ENCODE measurements at places on chromosomes 1 and 21.
A peak's percentile ranks its signal among the peaks of the same experiment; 100 is the strongest.

- DNase-seq, result no peak
These were observed 84.5 kb upstream of the GCLM start for GRCh38 chr1:93993731-93994130.

GRCh38 chr1:171113382-171113781, 22.7 kb downstream of the FMO3 start:
- DNase-seq, result no peak

GRCh38 chr21:25887646-25888306, 153.0 kb downstream of the GABPA start:
- no peak for DNase-seq

DNA sequence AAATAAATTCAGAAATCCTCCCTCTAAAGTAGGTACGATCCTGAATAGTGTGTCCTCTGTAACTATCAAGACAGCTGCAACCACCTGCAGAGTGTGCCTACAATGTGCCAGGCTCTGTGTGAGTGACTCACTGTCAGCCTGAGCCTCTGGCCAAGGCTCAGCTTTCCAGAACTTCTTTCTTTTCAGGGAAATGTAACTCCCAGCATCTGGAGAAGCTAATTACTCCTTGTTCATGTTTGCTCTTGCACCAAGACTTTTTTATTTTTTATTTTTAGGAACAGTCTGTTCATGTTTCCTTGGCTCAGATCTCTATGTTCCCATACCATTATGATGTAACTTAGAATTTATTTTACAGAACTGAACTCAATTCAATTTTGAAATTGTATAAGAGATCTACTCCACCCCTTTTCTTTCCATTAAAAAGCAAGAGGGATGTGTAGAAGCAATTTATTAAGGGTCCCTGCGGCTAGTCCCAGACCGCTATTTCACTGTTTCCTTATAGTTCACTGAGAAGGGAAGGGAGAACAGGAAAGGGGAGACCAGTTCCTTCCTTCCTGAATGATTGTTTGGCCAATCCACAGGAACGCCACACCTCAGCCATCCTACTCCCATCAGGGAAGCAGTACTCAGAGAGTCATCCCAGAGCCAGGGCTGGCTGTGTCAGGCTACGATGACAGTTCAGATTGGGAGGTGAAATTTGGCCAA, 112.4 kb upstream of the ZNF648 start:
- DNase-seq, result no peak

DNA sequence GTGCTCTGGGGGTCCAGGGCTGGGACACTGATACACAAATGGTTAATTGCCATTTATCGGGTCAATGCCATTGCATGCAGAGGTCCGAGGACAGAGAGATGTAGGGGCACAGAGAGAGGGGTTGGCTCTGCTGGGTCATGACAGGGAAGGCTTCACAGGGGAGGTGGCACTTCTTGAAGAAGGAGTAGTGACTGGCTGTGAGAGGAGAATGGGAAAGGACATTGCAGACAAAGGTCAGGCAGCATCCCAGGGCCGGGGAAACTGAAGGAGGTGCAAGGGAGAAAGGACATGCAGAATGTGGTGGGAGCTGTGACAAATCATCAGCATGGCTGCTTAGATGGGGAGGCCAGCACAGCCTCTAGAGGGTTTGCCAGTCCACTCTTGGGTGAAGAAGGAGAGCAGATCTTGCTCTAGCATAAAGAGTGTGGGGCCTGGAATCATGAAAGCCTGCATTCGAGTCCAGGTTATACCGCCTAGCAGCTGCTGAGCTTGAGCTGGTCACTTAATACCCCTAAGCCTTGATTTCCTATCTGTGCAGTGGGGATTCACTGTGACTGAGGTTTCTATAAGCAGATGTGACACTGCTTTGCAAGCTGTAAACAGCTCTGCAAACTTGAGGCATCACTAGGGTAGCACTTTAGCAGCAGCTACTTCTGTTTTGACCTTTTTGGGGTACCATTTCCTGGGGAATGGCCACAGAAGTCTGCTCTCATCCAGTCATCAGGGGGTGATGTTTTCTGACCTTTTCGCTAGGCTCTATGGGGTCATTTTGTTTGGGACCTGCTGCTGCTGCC, 59.2 kb upstream of the EPS8L3 start:
- DNase-seq, result no peak

GRCh38 chr21:42265231-42265812, 46.4 kb downstream of the ABCG1 start:
- no peak for DNase-seq

DNA sequence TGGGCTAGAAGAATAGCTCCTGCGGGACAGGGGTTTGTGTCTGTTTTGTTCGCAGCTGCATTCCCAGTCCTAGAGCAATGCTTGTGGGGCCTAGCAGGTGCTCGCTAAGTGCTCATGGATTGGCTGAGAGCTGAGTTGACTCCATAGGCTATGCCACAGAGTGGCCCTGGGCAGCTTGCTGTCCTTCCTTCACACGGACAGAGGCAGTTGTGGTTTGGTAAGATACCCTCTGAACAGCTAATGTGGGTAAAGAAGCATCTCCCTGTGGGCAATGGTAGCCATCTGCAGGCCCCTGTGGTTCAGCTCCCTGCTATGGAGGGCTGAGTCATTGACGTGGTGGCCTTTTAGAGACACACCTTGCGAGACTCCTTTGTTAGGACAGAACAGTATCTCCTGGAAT, 23.5 kb upstream of the LBR start:
- DNase-seq, result no peak

DNA sequence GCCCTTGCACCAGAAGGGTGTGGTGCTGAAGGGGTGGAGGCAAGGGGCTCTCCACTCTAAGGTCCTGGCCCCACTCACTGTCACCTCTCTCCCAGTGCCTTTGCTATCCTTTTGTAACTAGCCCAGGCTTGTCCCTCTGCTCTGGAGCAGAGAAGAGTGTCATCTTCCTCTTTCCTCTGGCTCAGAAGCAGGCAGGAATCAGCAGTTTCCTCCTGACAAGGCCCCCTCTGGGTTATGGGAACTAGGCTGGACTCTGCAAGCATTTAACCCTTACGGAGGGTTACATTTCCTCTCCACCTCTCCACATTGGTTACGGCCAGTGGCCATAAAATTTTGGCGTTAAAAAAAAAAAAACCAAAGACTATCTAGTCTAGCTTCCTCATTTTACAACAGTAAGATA, 30.4 kb downstream of the PLXNA2 start:
- DNase-seq, result no peak

DNA sequence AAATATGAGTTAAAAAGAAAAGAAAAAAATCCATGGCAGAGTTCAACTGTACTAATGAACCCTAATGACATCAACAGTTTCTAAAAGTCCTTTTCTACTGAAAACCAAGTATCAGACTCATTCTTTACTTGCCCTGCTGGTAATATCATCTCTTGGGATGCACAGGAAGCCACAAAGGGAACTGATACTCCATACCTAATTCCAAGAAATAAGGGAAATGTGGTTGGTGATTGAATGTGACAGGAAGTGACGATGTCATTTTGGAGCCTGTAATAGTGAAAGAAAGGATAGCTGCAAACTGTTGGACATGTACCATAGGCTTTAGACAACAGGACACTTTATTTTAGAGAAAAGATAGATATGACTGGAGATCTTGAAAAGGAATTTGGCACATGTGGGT, 98.7 kb upstream of the VAV3 start:
- no peak for DNase-seq

DNA sequence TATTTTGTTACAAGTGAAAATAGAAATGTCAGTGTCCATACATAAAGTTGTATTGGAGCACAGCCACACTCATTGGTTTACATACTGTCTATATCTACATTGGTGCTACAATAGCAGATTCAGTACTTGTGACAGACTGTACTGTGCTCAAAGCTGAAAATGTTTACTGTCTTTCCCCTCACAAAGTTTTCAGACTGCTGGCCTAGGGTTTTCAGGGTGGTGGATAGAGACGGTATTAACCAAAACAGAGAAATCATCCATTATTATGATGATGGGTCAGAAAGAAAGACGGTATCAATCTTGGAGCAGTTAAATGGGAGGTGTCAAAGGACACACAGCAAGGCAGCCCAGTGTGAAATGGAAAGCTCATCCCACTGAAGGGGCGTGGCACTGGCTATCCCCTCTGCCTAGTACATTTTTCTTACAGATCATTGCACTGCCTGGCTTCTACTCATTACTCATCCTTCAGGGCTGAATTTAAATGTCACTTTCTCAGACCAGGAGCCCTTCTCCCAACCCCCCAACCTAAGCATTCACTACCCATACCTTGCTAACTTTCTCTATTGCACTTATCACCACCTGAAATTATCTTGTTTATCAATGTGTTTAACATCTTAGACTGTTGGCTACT, 10.2 kb downstream of the JAK1 start:
- no peak for DNase-seq

- no peak for DNase-seq
These were observed 3.4 kb downstream of the MYOM3 start for GRCh38 chr1:24108334-24109165.

- DNase-seq, result no peak
These were observed 103.5 kb upstream of the TLR5 start for GRCh38 chr1:223246476-223247112.

GRCh38 chr1:171935086-171935485, 93.8 kb downstream of the DNM3 start:
- no peak for DNase-seq

DNA sequence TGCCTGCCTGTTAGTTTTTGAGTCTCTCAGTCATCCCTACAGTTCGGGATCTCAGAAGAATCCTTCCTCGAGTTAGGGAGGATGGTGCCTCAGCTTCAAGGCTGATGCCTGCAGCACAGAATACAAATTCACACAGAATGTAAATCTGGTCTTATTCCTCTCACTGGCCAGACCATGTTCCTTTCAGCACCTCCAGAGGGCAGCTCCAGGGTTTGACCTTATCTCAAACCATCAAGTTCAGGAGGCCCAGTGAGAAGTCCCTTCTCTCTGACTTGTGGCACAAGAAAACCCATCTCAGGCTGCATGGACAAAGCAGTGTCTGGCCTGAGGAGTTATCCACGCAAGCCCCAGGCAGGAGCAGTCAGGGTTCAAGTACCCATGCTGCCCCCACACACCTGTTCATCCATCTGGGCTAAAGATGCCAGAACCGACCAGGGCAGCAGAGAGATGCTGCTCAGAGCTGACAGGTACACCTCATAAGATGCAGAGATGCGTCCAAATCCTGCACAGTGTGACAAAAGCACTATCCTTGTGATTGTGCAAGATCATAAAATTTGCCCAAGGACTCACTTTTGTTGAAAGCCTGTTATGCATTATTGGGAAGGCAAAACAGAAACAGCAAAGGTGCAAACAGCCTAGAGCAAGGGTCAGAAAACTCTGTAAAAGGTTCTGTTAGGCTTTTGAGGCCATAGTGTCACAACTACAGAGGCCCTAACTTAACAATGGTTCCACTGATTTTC, 49.8 kb downstream of the BCAR3 start:
- DNase-seq, result no peak

DNA sequence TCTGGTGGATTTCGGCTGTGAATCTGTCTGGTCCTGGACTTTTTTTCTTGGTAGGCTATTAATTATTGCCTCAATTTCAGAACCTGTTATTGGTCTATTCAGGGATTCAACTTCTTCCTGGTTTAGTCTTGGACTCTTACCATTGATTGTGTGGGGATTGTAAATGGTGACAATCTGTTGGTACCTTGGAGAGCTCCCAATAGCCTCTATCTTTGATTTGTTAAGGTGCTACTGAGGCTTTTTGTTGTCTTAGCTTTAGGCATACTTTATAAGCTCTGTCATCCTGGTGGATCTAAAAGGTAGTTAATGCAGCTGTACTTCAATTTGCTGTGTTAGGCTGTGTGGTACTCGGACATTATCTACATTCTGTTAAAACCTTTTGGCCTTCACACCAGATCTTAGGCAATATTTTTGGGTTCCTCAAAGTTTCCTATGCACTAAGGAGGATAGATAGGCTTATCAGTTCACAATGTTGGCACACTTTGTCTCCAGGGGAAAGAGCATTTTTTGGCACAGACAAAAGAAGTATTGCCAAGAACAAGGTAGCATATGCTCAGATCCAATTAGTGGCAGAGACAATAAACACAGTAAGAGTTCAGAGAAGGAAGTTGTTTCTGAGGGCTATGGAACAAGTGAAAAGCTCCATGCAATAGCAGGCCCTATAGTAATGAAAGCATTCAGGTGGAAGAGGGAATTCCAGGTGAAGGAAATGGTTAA, 230.4 kb downstream of the PDE4B start:
- DNase-seq, result no peak

GRCh38 chr1:66271216-66271903, 262.6 kb upstream of the SGIP1 start:
- peak; percentile 61 for DNase-seq

GRCh38 chr1:222588135-222588534, 1.6 kb downstream of the TAF1A start:
- DNase-seq, result no peak

- no peak for DNase-seq
These were observed 29.3 kb downstream of the IFNGR2 start for GRCh38 chr21:33432496-33432895.

GRCh38 chr1:1892079-1892762, 1.3 kb upstream of the GNB1 start:
- DNase-seq, result no peak

DNA sequence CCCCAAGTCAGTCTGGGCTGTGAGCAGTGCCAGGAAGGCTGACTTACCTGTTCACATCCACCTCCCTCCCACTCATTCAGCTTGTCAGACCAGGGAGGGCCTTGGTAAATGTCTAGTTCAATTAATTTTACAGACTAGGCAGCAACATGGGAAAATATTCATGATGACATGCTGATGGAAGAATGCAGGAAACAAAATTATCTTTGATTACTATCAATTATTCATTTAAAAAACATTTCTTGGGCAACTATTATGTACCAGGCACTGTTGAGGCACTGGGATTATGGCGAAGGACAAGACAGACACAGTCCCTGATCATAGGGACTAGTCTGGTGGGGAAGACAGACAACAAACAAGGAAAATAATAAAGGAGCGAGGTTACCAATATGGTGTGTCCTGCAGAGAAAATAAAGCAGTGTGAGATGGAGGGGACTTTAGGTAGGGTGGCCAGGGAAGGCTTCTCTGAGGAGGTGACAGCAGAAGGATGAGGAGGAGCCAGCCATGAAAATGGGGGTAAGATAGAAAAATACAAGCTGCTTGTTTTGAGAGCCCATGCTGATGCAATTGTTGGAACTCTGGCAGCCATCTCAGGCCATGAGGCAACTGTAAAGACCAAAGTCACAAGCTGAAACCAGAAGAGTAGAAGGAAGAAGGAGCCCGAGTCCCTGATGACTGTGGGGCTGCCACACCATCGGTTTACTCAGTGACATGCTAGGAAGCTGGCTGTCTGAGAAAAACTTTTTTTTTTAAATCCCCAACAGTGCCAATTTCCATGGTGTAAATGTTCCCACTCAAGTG, 14.0 kb downstream of the TRIM62 start:
- DNase-seq, result no peak
